ENCODE measurements at places on chromosomes 12 and 14.
A peak's percentile ranks its signal among the peaks of the same experiment; 100 is the strongest.

DNA sequence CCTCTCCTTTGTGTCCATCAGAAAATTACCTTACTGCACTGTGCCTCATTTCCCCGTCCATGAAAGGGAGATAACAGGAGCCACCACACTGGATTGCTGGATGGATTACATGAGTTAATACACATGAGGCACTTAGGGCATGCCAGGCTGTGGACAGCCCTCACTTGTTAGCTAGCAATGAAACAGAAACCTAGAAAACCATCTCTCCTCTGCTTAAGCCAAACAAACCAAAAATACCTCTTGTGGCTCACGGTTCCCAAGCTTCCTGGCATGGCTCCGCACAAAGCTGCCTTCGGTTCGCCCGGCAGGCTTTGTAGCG, 660 bp upstream of the HCFC2 start:
- H3K4me1 ChIP-seq = peaks cover 20% of the 10 kb centered on the region
- no peak for DNase-seq
- H3K36me3 ChIP-seq = no peaks in the 10 kb centered on the region

DNA sequence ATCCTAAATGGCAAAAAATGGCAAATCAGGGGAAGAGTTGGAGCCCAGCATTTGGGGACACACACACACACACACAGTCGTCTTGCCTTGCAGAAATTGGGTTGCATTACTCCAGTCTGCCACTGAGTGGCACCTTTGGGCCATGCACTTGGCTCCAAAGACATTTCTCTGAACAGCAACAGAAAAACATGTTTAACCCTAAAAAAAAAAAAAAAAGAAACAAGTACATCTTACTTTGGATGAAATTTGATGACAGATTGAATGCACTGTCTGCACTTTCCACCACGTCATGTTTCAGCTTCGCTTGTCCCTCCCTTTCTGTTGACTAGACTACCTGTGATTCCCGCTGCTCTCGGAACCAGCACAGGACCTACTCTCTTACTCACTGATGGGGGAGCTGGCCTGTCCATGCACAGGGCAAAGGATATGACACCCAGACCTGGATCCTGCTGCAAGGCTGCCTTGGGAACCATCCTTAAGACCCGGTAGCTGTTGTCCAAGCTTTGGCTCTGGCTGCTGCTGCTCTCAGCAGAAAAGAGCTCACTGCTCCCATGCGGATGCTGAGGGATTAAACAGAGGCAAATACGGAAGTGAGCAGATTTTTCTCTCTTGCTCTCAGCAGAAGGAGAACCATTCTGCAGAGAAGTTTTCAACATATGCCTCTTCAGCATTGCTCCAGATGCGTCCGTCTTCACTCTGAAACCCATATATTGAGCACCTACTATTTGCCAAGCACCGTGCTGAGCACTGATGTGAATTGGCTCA, 376.8 kb downstream of the DPF3 start:
- peak; percentile 75 for DNase-seq
- peaks cover 2% of the 10 kb centered on the region for H3K27me3 ChIP-seq
- peaks cover 15% of the 10 kb centered on the region for H3K4me1 ChIP-seq
- H3K36me3 ChIP-seq = peaks cover 5% of the 10 kb centered on the region

- no peak overlapping the region for H3K27ac ChIP-seq
- no peaks in the 10 kb centered on the region for H3K27me3 ChIP-seq
- no peak for DNase-seq
- H3K4me3 ChIP-seq = no peak overlapping the region
Observed at GRCh38 chr12:49524660-49525324, 14.0 kb upstream of the KCNH3 start.

GRCh38 chr14:85566603-85567002, 36.7 kb downstream of the FLRT2 start:
- no peak for DNase-seq
- H3K4me1 ChIP-seq = no peaks in the 10 kb centered on the region
- H3K27ac ChIP-seq = no peak overlapping the region
- no peaks in the 10 kb centered on the region for H3K36me3 ChIP-seq
- no peaks in the 10 kb centered on the region for H3K27me3 ChIP-seq
- no peak overlapping the region for H3K4me3 ChIP-seq

DNA sequence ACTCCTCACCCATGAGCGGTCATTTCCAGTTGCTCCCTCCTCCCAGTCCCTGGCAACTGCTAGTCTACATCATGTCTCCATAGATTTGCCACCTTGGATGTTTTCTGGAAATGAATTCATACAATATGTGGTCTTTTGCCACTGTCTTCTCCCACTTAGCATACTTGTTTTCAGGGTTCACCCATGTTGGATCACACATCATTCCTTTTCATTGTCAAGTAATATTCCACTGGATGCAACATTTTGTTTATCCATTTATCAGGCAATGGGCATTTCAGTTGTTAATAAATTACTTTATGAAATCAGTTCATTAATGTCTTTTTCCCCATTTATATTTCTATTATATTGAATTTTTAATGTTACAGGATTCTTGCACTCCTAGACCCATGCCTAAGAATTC, 64.3 kb downstream of the EML1 start:
- H3K27me3 ChIP-seq = peaks cover 8% of the 10 kb centered on the region
- no peak overlapping the region for H3K27ac ChIP-seq
- H3K4me3 ChIP-seq = no peak overlapping the region
- no peaks in the 10 kb centered on the region for H3K4me1 ChIP-seq
- DNase-seq = no peak

Measured in naive thymus-derived CD8-positive, alpha-beta T cell (primary cell).